ENCODE measurements at places on chromosomes 1 and 21. TPM values are rescaled to one million over a fixed set of nuclear protein-coding genes. Genes with fewer than 3 reads are reported as not detected.

The GFI1 gene
- 0.29 TPM for total RNA-seq

DNA sequence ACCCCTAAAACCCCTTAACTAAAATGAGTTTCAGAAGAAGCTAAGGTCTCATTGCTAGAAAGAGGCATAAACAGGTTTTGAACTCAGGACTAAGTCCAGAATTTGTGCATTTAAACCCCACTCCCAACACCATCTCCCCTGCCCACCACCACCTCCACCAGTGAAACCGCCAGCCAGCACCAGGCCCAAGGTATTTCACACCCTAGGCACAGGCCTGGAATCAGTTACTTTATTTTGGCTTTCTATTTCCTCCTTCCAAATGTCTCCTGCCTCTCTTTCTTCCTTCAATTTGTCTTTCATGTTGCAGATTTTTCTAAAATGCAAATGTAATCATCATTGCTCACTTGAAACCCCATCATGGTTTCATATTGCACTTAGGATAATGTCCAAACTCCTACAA is 1.9 kb upstream of the IPO13 start:
- no peak for DNase-seq

The TCEA3 gene
- 23.6 TPM for total RNA-seq

The BROX gene
- 68.4 TPM for total RNA-seq

DNA sequence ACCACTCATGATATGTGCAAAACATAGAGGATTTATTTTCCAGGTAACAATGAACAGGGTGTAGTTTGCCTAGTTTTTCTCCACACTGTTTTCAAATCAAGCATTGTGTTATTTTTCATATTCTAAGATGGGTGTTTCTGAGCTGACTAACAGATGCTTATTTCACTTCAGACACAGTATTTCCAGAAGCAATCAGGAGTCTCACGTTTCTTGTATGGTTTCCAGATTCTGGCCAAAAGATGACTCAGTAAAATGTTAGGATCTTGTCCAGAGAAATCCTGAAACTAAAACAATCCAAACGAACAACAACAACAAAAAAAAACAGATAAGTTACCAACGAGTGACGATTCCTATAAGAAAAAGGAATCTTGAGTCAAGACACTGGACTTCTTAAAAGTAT is 5.3 kb downstream of the UTS2 start:
- DNase-seq, result peak; percentile 55
